ENCODE measurements at places on chromosomes 1 and 21. TPM values are rescaled to one million over a fixed set of nuclear protein-coding genes. Genes with fewer than 3 reads are reported as not detected.

UBE2U gene
- not detected for total RNA-seq

ARF1 gene
- total RNA-seq = 352 TPM

GBP7 gene
- not detected for total RNA-seq

CCDC30 gene
- 1.6 TPM for total RNA-seq

CITED4 gene
- total RNA-seq = 20.6 TPM

CCSAP gene
- total RNA-seq = 4.4 TPM

GJA5 gene
- total RNA-seq = 25.7 TPM

LPAR3 gene
- not detected for total RNA-seq

PARS2 gene
- total RNA-seq = 1.9 TPM

SPTA1 gene
- total RNA-seq = 0.55 TPM

OR2G6 gene
- not detected for total RNA-seq

FCER1G gene
- total RNA-seq = 176 TPM

C1QA gene
- total RNA-seq = 347 TPM

WNT2B gene
- 3.9 TPM for total RNA-seq

SH2D2A gene
- 4.7 TPM for total RNA-seq

GPR52 gene
- total RNA-seq = 2.7 TPM

SPRR2A gene
- not detected for total RNA-seq

CSF3R gene
- total RNA-seq = 82.0 TPM

KHDC4 gene
- total RNA-seq = 30.7 TPM

FAM163A gene
- not detected for total RNA-seq

DIO1 gene
- total RNA-seq = not detected

INAVA gene
- 0.16 TPM for total RNA-seq

NFASC gene
- total RNA-seq = 11.5 TPM

ESRRG gene
- total RNA-seq = 1.9 TPM

MANEAL gene
- 1.5 TPM for total RNA-seq

COL11A1 gene
- total RNA-seq = 0.22 TPM

WDR3 gene
- total RNA-seq = 36.8 TPM

TAS1R3 gene
- 0.19 TPM for total RNA-seq

RGS5 gene
- total RNA-seq = 60.4 TPM

AMIGO1 gene
- total RNA-seq = 7.4 TPM

NUCKS1 gene
- total RNA-seq = 102 TPM

AQP10 gene
- not detected for total RNA-seq
